ENCODE measurements at places on chromosomes 1 and 21.
A peak's percentile ranks its signal among the peaks of the same experiment; 100 is the strongest.

DNA sequence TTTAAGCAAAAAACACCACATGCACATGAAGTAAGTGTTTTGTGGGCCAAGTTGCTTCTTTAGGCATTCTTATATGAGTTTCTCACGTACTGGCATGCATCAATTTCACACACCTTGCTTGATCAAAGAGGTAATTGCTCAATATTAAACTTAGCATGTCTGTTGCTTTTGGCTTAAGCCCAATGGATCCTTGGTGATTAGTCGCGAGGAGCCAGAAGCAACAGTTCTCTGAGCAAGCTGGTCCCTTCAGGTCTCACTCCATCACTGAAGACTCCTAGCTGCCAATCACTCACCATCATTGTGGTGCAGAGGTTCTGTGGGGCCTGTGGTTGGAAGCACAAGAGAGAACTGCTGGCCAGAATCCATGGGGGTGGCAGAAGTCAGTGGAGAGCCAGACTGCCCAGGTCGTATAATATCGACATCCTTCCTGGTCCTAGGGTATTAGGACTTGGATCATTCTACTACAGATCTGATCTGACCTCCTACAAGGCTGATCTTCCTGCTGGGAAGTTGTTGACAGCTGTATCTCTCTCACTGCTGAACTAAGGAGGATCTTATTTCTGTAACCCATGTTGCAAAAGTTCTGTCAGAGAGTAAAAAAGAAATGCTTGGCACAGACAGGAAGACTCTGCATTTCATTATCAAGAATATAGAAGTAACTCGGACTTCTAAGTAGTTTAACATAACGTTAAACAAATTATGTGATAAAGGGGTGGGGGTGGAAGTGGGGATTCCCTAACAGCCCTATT, 140.5 kb downstream of the NTPCR start:
- H3K4me1 ChIP-seq: peaks cover 2% of the 10 kb centered on the region
- no peak overlapping the region for H3K4me3 ChIP-seq
- H3K27me3 ChIP-seq: no peaks in the 10 kb centered on the region
- no peak overlapping the region for H3K27ac ChIP-seq
- no peak for DNase-seq

- no peak overlapping the region for H3K27ac ChIP-seq
- no peak overlapping the region for H3K4me3 ChIP-seq
- no peaks in the 10 kb centered on the region for H3K36me3 ChIP-seq
- no peak for DNase-seq
These were observed 75.6 kb upstream of the KAZN start for GRCh38 chr1:14522926-14523241.

- no peak for DNase-seq
- no peaks in the 10 kb centered on the region for H3K27me3 ChIP-seq
- no peak overlapping the region for H3K4me3 ChIP-seq
- no peaks in the 10 kb centered on the region for H3K4me1 ChIP-seq
- H3K36me3 ChIP-seq: no peaks in the 10 kb centered on the region
These were observed 84.3 kb downstream of the CTH start for GRCh38 chr1:70495370-70495769.

GRCh38 chr1:64691626-64692025, 53.2 kb upstream of the RAVER2 start:
- no peaks in the 10 kb centered on the region for H3K36me3 ChIP-seq
- H3K27me3 ChIP-seq: no peaks in the 10 kb centered on the region
- no peak overlapping the region for H3K27ac ChIP-seq
- H3K4me3 ChIP-seq: no peak overlapping the region
- no peak for DNase-seq

GRCh38 chr1:175174309-175175102, 18.1 kb downstream of the KIAA0040 start:
- no peaks in the 10 kb centered on the region for H3K36me3 ChIP-seq
- no peaks in the 10 kb centered on the region for H3K27me3 ChIP-seq
- H3K4me1 ChIP-seq: peaks cover 13% of the 10 kb centered on the region
- no peak overlapping the region for H3K27ac ChIP-seq

DNA sequence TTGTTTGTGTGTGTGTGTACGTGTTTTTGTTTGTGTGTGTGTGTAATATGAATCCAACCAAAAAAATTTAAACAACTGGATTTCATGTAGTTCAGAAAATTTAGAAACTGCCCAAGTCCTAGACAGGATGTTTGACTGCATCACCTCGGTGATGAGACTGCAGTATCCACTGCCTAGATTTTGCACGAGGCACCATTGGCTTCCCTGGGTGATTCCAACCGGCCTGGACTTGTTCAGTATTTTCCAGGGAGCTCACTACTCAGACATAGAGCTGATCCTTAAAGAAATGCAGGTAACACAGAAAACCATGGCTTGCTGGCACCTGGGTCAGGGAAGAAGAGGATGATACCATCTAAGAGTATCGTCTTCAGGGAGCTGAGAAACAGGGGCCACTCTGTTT, 18.2 kb upstream of the KCNK2 start:
- no peak for DNase-seq
- H3K4me3 ChIP-seq: no peak overlapping the region
- no peak overlapping the region for H3K27ac ChIP-seq
- H3K36me3 ChIP-seq: no peaks in the 10 kb centered on the region
- no peaks in the 10 kb centered on the region for H3K27me3 ChIP-seq

DNA sequence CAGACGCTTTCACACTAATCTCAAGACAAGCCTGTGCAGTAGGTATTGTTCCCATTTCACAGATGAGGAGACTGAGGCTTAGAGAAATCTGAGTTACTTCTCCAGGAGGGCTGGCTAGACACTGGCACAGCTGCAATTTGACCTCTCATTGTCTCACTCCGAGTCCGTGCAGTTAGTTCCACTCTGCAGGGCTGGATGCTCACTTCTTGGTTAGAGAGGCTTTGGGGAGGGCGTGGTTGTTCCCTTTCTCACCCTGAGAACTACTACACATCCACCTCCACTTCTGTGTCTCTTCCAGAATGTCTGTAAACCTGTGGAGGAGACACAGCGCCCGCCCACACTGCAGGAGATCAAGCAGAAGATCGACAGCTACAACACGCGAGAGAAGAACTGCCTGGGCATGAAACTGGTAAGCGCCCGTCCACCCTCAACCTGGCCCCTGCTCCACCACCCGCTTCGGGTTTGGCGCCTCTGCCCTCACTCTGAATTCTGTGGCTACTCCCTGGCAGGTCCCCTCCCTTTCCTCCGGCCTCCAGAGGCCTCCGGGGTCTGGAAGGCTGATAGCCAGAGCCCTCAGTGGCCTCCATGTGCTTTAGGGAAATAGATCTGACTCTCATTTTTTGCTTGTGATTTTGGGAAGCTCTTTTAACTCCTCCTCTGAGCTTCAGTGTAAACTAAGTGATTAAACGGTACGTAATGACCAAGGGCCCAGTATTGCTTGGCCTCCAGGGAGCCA, 29.1 kb downstream of the EIF2D start:
- H3K36me3 ChIP-seq: no peaks in the 10 kb centered on the region
- H3K4me3 ChIP-seq: no peak overlapping the region
- no peak for DNase-seq
- peaks cover 28% of the 10 kb centered on the region for H3K4me1 ChIP-seq
- no peak overlapping the region for H3K27ac ChIP-seq

DNA sequence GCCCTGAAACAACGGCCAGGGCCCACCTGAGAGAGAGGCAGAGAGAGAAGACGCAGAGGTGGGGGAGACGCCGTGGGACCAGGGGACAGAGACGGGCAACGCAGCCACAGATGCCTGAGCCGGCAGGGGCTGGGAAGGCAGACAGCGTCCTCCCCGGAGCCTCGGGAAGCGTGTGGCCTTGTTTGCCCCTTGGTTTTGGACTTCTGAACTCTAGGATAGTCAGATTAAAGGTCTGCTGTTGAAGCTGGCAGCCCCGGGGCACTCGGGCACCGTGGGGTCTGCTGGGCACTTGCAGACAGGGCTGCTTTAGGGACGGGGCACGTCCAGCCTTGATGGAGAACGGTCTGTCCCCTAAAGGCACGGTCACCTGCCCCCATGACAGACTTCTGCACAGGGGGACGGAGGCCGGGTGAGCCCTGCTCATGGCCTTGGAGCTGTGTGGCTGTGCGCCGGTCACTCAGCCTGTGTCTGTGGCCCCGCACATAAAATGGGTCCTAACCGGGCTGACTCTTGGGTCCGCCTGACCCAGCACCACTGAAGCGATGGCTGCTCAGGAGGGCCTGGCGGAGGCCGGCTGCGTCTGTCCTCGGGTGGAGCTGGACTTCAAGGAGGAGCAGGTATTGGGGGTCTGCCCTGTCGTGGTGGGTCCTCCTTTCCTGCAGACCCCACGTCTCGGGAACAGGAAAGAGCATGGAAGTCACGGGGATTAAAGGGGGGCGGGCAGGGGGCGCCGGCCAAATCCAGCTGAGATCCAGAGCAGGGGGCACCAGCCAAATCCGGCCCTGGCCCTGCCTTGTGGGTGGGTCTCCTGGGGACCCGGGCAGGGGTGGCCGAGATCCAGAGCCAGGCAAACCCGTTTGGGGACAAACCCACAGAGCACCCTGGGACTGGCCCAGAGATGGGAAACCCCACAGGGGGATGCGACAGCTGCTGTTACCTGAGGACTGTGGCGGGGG, 9.6 kb upstream of the RNF223 start:
- H3K27me3 ChIP-seq: no peaks in the 10 kb centered on the region
- H3K27ac ChIP-seq: no peak overlapping the region
- 0 out of 2 replicates have a peak, but pooled peaks cover 8% of the 10 kb centered on the region for H3K4me1 ChIP-seq
- no peaks in the 10 kb centered on the region for H3K36me3 ChIP-seq
- DNase-seq: no peak

DNA sequence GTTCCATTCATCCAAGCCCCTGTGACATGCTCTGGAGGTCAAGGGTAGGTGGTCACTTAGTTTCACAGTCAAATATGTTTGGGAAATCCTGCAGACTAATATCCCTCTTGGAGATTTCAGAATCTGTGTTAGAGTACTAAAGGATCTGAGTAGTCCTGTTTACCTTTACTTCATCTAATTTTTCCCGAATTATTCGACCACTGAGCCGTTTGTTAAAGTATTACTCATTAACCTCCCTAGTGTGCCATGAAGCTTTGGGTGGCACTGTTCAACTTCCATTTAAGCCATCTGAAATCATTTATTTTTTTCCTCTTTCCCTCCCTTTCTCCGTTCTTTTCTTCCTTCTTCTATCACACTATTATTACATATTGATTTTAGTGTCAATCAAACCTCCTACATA, 109.9 kb downstream of the NGF start:
- H3K4me1 ChIP-seq: peaks cover 23% of the 10 kb centered on the region
- H3K36me3 ChIP-seq: no peaks in the 10 kb centered on the region
- H3K27ac ChIP-seq: no peak overlapping the region
- no peaks in the 10 kb centered on the region for H3K27me3 ChIP-seq
- no peak for DNase-seq

DNA sequence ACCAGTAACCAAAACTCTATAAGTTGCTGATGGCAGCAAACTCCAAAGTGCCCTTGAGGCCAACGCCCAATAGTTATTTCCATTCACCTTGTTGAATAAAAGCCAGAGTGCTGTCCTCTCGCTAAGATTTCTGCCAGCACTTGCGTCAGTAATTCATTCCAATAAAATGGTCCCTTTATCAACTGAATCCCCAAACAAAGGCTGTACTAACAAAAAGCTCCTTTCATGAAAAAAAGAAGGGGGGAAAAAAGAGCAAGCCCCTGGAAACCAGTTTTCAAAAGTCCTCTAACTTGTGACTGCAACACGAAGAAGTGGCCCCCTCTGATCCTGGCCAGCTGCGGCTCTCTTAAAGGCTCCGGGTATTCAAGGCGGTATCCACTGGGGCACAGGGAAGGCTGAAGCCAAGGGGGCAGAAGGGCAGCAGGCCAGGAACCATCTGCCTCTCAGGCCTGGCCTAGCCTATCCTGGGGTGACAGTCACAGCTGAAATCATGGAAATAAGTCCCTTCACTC, 55.8 kb upstream of the ZNF326 start:
- DNase-seq: no peak
- no peak overlapping the region for H3K4me3 ChIP-seq
- H3K36me3 ChIP-seq: peaks cover 33% of the 10 kb centered on the region
- H3K27ac ChIP-seq: peak overlapping the region; percentile 58
- peaks cover 42% of the 10 kb centered on the region for H3K4me1 ChIP-seq

DNA sequence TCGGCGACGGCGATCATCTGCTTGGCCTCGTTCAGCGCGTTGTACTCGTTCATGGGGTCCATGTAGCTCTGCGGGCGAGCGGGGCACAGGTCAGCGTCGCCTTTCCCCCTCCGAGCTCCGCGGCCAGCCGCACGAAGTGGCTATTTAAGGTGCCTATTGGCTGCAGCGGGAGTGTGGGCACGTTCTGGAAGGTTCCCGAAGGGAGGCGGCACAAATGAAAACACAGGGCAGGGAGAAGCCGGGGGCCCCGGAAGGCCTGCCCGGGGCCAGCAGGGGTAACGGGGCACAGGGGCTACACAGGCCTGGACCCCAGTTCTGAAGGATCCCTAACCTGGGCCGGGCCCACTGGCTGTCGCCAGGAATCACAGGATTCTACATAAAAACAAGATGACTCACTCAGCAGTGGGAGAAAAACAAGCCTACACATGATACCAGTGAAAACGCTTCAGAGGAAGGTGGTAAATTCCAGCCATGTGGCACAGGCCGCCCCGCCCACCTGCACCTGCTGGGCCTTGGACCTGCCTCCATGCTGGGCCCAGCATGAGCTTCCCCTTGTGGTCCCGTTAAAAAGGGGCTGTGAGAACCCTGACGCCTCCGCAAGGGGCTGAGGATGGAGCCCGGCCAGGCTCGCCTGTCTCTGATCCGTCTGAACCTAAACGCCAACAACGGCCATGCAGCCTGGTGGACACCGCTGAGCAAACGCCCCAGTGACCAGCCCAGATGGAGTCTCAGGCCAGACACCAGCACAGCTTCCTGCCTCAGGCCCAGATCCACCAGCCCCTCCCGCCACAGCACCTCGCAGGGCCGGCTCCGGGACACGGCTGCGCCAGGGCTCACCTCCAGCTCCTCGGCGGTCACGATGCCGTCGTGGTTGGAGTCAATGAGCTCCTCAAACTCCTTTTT, 3.9 kb upstream of the TNFRSF4 start:
- no peaks in the 10 kb centered on the region for H3K27me3 ChIP-seq
- no peaks in the 10 kb centered on the region for H3K36me3 ChIP-seq
- no peak overlapping the region for H3K4me3 ChIP-seq
- no peaks in the 10 kb centered on the region for H3K4me1 ChIP-seq
